Fibroblast of upper back skin (primary cell): ENCODE measurements at places on chromosomes 6 and 20.

DNA sequence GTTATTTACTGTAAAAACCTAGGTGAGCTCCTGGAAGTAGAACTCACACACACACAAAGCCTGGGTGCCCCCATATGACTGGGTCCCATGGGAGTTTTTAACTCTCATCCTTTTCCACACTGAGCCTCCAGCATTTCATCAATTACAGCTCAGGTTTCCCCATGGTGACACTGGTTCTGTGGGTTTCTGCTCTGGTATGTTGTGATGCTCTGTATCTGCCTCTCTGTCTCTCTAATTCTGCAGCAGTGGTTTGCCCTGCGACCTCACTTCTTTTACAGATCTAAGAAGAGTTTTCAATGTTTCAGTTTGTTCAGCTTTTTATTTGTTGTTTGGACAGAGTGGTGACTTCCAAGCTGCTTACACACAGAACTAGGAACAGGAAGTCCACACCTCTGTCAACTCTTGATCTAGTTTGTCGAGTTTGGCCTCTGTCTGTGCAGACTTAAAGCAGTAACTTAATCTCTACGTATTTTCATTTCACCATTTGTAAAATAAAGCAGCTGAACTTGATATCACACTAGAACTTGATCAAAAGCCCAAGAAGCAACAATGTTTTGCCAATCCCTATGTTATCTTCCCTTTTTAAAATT lies 554.3 kb downstream of the EPHA7 start:
- no peak for DNase-seq

- no peak for DNase-seq
These were observed 121.7 kb downstream of the NFATC2 start for GRCh38 chr20:51420805-51421204.

GRCh38 chr6:54108271-54108670 lies 3.0 kb upstream of the MLIP start:
- DNase-seq: no peak

DNA sequence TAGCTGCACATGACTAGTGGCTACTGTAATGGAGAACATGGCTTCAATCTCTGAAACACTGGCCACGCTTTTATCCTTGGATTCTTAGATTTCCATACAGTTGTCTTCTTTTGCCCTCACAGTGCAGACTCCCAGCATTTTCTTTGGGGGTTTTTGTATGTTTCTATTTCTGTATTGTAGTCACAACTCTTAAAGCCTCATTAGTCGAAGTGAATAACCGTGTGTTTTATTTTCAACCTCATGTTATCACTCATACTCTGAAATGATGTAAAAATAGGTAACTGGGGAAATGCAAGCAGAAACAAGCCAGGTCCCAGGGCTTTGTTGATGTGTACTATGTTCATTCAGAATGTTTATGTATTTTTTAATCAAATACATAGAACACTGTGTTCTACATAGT lies 162.9 kb downstream of the JARID2 start:
- no peak for DNase-seq

- DNase-seq: no peak
These were observed 89.3 kb downstream of the L3MBTL3 start for GRCh38 chr6:130107710-130108109.

GRCh38 chr20:50368813-50369224 lies 141.4 kb upstream of the PTPN1 start:
- peak; percentile 28 for DNase-seq

GRCh38 chr6:95866732-95867131 lies 149.0 kb upstream of the FUT9 start:
- no peak for DNase-seq

DNA sequence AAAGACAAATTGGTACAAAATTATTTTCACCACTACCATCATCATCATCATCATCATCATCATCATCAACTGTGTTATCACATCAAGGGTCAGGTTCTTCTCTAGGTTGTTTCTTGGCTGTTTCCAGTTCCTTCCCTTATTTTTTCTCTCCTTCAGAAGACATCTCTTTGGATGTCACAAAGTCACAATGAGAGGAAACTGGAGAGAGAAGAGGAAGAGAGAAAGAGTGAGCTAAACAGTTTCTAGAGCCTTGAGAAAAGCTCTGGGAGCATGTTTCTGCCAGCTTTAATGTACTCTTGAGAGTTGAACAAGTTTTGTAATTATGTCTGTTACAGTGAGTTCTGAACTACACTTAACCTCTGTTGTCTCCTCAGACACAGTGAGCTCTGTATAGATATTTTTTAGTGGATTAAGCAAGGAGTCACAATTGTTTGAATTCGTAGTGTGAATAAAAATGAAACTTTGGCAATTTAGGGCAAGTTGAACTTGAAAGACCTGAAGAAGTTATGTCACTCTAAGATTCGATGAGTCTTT lies 123.0 kb upstream of the AKIRIN2 start:
- no peak for DNase-seq

DNA sequence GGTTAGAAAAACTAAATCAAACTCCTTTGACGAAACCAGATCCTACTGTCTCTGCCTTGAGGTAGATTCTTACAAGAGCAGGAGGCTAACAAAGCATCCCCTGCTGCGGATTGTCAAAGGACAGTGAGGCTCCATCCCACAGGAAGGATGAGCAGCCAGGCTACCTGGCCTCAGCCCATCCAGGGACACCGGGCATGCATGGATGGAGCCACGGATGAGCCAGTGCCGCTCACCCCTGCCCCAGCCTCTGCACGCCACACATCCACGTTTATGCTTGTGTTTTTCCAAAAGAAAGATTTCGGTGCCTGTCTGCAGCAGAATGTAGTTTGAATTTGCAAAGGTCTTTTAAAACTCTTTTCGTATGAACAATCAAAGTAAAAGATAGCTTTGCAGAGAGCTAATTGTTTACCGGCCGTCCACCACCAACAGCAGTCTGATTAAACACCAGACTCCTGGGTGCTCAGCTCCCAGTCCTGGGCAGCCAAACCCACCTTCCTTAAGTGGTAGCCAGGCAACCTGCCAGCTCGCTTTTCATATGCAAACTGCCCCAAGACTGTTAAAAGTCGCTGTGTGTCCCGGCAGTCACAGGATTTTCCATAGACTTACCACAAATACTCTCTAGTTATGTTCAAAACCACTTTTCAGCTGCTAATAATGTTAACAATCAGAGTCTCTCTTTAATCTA lies 999 bp downstream of the THBS2 start:
- DNase-seq: no peak

DNA sequence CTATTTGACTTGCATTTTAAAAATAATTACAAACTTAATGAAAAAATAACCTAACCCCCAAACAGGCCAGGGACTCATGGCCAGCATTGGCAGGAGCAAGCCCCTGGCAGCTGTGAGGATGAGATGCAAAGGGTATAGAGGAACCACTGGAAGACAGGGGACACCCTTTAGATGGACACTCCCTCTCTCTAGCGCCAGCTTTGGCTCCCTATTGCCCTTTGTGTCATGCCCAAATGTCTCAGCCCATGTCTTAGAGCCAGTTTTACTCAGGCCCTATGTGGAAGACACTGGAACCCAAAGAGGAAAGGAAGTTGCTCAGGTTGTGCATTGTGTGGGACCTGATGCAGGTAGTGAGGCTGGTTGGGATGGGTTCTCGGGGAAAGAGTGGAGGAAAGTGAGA lies 34.9 kb upstream of the RSPO4 start:
- DNase-seq: no peak

DNA sequence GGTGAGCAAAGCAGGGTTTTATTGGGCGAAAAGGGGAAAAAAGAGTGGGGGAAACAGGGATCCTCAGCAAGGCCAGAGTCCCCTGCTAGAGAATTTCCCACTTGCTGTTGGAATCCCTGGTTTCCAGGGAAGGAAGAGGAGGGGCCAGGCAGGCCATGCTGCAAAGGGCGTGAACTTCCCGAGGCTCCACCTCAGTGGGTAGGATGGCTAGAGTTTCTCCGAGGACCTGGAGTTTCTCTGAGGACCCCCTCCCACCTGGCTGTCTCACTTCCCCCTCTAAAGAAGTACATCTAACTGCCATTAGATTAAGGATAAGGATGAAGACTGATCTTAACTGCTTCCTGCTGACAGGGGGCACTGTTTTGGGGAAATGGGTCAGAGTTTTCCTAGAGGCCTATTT lies 1239.3 kb upstream of the GJE1 start:
- no peak for DNase-seq
